Type B pancreatic cell (in vitro differentiated cells): ENCODE measurements at places on chromosomes 5 and 9.

GRCh38 chr9:109003116-109003515 is 10.2 kb downstream of the CTNNAL1 start:
- DNase-seq, result no peak

- DNase-seq, result no peak
These were observed 288.9 kb upstream of the CDH18 start for GRCh38 chr5:20276959-20277263.

- no peak for DNase-seq
These were observed 703 bp downstream of the ISCA1 start for GRCh38 chr9:86281593-86282076.

DNA sequence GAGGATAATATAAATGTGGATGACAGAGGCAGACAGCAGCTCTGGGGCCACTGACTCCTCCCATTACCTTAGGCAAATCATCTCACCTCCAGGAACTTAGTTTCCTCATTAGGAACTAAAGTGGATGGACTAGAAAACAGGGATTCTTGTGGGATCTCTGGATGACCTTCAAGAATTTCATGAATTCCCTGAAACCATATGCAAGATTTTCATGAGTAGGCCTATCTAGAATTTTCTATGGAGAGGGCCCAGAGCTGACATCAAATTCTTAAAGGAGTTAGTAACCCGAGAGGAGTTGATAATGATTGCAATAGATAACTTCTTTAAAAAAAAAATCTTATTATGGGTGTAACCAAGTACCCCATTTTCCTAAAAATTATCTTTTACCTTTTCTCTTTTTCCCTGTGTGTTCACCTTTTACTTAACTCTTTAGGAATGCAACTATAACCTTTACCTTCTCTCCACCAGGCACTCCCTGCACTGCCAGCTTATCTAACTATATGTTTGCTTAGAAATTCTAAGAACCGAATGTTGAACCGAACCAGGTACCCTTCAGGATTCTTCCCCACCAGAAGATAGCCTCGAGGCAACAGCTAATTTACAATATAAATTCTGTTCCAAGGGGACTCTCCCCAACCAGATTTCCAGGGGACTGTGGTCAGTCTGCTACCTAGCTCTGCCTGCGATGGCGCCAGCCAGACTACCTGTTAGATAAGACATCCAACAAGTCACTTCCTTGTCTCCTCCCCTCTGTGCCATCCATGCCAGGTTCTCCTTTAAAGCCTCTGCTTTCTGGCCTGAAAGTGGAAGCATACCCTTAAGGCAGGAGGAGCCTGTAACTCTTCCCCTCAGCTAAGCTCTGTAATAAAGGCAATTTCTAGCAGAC is 86.0 kb downstream of the GCNT4 start:
- DNase-seq, result no peak

DNA sequence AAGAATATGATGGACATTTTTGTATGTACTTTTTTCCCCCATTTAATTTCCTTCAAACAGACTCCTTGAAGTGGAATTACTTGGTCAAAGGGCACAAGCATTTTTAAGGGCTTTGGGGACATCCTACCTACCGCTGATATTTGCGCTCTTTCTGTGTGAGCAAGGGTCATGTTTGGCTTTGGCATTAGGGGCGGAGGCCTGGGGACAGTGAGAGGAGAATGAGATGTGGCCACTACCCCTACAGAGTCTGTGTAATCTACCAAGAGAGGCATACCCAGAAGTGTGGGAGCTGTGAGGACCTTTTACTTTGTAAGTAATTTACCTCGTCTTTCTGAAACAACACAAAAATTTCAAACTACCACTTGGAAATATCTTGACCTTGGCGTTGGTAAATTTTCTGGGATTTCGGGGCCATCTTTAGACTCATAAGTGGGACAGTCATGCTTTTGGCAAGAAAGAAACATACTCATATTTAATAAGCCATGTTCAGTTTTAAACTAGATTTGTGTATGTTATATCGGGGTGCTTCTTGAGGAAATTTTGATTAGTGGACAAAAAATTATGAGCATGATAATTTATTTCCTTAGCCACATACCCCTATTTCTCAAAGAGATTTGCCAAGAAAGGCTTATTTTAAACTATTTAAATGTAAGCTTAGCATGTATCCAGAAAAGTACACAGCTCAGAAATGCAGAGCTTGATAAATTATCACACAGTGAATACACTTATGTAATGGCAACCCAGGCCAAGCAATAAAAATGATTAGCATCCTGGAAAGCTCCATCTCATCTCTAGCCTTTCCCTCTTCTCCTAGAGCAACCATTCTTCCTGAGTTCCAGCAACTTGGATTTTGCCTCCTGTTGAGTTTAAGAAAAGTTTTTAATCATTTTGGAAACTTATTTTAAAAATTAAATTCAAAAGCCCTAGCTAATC is 63.6 kb downstream of the ARHGAP26 start:
- no peak for DNase-seq

DNA sequence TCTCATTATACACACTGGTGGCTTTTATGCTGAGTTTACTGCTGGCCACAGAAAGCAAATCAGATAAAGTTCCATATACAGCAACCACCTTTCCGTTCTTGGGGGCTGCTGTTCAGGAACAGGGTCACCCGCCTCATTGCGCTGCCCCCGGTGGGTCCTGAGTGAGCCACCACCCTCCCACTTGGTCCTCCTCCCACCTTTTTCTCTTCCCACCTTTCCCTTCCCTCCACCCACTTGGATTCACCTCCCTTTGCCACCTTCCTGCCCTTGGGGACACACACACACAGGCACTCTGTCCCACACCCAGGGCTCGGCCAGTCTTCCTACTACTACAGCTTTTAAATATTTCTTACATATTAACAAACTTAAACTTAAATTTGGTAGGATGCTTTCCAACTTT is 127.6 kb downstream of the WDR70 start:
- DNase-seq, result no peak

GRCh38 chr5:126251024-126251423 is 172.2 kb upstream of the GRAMD2B start:
- no peak for DNase-seq

DNA sequence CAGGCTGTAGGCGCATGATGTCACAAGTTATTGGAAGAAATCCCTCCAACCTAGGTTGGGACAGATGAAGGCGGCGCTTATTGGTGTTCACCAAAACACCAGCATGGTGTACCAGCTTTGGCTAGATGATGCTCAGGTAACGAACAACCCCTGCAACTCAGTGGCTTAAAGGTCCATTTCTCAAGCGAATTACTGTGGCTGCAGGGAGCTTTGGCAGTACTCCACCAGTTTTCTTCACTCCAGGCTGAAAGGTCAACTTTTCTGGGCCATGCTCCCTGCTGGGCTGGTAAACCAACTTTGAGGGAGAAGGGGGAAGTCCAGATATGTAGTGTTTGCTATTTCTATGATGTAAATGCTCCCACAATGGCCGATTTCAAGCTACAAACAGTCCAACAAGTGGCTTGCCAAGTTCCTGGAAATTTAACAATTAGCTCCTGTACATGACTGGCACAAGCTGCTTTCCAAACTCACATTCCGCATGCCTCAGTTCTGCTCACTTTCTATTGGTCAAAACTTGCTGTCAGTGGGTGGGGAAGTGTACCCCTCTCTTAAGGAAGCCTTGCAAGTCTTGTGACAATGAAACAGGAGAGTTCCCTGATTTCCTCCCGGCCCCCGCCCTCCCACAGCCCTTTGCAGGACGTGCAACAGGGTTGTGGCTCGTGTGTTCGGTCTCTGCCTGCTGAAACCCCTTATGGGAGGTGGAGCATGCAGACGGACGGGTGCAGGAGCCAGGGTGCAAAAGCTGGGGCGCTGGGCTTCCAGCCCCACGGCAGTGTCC is 588 bp upstream of the ZBED3 start:
- no peak for DNase-seq

- DNase-seq, result no peak
These were observed 152.4 kb downstream of the SH3GL2 start for GRCh38 chr9:17731308-17731707.

DNA sequence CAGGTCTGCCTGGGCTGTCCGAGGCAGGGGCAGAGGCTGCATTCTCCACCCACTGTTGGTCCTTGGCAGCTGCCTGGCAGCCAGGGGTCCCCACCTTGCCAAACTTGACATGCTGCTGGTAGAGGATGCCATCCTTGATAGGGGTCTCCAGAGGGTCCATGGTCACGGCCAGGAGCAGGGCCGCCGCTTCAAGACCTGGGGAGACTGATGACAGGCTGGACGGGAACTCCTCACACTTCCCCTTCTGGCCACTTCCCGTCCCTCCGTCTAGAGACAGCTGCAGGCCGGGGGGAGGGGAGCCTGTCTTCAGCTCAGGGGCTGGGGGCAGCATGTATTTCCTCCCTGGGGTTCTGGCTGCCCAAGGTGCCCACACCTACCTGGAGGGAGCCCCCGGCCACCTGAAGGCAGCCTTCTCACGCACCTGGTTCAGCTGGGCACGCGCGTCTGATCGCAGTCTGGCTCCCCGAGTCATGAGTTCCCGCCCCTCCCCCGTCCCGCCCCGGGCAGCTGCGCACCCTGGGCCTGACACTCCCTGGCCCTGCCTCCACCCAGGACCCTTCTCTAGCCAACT is at the start of gene DOK3:
TSS of gene DOK3 (minus strand) at position 446 of the 571 bp plus-strand sequence. CDS start at position 160, 286 bp downstream.
- no peak for DNase-seq

GRCh38 chr5:40089269-40089668 is 590.4 kb upstream of the PTGER4 start:
- no peak for DNase-seq

- no peak for DNase-seq
These were observed 61.8 kb upstream of the SLC30A5 start for GRCh38 chr5:69032009-69032408.

DNA sequence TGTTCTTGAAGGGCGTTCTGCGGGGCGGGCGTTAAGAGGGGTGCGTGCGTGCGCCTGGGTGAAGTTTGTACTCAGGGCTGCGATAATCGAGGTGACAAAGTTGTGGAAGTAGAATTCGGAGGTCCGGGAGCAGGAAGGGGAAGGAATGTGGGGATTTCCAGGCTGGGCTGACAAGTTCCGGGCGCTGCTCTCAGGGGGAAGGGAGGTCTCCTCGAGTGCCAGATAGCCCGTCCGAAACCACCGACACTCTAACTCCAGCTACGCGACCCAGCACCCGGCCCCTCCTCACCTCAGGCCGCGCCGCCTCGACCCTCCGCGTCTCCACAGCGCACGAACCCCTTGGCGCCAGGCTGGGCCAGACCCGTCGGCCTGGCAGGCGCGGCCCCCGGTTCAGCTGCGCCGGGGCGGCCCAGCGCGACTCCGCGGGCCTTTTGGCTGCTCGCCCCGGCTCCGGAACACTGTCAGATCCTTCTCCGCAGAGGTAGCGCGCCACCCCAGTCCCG is at the start of gene IL6ST:
TSS of gene IL6ST (minus strand) at position 469 of the 503 bp plus-strand sequence. CDS start 18,685 bp downstream, outside the sequence.
- DNase-seq, result no peak

DNA sequence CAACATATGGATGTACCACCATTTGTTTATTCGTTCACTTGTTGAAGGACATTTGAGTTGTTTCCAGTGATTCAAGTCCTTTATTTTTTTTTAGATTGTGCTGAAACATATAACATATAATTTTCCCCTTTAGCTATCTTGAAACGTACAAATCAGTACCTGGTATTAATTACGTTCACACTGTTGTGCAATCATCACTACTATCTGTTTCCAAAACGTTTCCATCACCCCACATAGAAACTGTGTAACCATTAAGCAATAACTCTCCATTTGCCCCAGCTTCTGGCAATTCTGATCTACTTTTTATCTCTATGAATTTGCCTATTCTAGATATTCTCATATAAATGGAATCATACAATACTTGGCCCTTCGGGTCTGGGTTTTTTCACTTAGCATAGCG is 116.0 kb downstream of the FGF1 start:
- DNase-seq, result no peak

DNA sequence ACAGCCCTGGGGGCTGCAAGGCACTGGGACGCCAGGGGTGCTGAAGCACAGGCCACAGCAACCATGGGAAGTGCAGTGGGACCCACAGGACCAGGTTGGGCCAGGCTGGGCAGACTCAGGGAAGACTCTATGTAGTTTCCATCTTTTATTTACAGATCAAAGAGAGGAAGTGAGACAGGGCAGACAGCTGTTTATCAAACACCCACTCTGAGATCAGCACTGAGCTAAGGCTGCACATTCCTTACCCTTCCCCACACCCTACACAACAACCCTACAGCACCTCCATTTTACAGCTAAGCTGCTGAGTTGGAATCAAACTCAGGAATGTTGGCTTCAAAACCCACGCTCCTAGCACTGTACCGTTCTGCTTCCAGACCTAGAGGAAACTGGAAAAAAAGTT is 19.8 kb downstream of the BARHL1 start:
- no peak for DNase-seq

DNA sequence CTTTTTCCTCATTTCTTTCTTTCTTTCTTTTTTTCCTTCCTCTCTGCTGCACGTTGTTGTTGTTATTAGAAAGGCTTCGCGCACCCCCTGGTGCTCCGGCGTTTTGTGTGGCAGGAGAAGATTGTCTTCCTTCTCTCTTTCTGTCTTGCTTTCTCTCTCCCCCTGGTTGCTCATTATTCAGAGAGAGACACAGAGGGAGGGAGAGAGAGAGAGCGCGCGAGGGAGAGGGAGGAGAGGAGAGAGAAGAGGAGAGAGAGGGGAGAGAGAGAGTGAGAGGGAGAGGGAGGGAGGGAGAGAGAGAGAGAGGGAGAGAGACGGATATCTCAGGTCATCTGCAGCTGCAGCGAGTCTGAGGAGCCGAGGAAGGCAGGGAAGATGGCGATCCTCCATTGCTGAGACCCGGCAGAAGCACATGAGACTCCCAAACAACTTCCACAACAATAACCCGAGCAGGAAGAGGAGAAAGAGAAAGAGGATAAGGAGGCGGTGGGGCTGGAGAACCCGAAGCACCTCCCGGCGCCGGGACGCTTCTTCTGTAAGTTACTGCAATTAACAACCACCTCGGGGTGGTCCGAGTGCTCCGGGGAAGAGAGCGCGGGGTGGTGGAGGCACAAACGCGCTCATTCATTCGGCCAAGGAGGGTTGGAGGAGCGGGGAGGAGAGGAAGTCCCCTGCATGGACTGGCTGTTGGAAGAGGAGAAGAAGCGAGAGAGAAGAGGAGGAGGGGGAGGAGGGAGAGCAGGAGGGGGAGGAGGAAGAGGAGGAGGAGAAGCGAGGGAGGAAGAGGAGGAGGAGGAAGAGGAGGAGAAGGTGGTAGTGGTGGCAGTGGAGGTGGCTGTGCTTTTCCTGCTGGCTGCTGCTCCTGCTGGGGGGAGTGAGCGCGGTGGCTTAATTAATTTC is at the start of gene ZNF462:
TSS of gene ZNF462 (plus strand) at position 346 of the 900 bp plus-strand sequence. CDS start 60,218 bp downstream, outside the sequence.
- DNase-seq, result peak; percentile 73

DNA sequence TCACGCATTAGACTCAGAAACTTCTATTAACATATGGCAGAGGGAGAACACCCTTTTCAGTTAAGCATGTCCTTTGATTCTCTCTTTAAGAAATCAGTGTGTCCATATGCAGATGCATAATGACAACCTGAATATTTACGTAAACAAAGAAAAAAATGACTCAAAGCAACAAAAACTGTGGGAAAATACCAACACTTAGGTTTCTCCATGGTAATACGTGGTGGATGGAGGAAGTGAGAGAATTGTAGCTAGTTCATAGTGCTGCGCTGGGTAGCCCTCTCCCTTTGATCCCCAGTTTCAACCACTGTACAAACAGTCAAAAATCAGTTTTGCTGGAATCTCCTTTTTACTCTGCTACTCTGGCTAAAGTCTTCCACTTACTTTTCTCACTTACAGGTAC is 2.0 kb upstream of the MAP3K1 start:
- DNase-seq, result no peak
